Cerebellum (tissue), 4 donors: ENCODE measurements at places on chromosomes 2 and 18.

DNA sequence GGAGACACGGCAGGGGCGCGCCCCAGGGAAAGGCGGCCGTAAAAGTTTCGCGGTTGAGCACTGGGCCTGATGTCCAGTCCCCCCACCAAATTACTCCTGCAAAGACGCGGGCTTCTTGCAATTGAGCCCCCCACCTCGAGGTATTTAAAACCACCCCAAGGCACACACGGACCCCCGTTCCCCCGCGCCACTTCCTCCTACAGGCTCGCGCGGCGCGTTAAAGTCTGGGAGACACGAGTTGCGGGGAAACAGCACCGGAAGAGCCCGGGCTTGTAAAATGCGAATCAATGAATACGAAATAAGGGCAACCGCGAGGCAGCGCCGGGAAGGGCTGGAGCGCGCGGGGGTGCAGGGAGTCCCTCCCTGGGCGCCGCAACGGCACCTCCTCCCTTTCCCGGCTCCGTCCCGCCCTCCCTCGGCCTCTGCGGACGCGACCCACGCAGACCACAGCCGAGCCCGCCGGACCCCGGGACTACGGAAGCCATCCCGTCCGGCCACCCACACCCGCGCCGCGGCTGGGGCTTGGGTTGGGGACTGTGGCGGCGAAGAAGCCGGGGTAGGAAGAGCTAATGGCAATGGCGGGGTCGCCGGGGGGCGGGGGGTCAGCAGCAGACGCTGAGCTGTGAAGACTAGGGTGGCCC is 918 bp upstream of the NETO1 start:
- DNase-seq: no peak

DNA sequence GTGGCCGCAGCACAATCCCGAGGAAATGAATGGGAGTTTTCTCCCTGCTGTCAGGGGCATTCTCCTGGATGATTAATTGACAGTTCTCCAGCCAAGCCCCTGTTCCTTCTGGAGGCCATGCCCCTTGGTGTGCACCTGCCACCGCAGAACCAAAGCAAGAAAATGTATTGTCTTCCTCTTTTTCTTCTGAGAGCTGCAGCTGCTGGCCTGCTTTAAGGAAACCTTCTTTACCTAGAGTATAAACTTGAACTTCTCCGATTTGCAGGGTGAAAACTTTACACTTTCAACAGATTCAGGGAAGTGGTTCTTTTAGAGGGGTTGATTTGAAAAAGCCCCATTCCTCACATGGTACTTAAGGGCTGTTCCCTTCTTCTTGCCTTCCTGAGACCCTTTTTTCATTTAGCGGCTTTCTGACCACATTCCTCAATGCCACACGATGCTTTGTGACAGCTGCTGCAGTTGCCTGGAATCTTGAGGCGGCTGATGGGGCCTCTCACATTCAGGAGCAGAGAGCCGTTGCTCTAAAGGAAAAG is 402.8 kb downstream of the TXNL1 start:
- no peak for DNase-seq

- peak; percentile 86 for DNase-seq
These were observed 2.5 kb downstream of the IGFBP5 start for GRCh38 chr2:216692636-216693413.

DNA sequence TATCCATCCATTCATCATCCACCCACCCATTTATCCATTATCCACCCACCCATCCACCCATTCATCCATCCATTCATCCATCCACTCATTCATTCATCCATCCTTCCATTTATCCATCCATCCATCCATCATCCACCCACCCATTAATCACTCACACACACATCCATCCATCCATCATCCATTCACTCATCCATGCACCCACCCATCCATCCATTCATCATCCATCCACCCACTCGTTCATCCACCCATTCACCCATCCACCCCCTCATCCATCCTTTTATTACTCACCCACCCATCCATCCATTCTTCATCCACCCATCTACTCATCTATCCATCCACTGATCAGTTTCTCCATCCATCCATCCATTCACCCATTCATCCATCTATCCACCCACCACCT is 8.1 kb upstream of the TPO start:
- DNase-seq: no peak

DNA sequence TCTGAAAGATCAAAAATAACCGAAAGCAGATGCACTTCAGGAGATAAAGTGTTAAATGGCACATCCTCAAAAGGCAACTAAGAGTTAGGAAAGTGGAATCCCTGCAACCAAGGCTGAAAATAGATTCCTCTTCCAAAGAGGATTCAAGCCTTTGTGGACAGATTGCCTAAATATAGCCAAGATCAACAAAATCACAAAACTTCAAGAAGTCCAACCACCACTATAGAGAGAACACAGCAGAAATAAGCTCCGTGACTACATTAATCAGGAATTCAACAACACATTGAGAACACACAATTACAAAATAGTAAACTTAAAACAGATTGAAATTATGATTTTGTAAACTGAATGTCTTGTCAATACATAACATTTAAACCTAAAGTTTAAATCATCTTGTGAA is 165.7 kb downstream of the LNPK start:
- no peak for DNase-seq

DNA sequence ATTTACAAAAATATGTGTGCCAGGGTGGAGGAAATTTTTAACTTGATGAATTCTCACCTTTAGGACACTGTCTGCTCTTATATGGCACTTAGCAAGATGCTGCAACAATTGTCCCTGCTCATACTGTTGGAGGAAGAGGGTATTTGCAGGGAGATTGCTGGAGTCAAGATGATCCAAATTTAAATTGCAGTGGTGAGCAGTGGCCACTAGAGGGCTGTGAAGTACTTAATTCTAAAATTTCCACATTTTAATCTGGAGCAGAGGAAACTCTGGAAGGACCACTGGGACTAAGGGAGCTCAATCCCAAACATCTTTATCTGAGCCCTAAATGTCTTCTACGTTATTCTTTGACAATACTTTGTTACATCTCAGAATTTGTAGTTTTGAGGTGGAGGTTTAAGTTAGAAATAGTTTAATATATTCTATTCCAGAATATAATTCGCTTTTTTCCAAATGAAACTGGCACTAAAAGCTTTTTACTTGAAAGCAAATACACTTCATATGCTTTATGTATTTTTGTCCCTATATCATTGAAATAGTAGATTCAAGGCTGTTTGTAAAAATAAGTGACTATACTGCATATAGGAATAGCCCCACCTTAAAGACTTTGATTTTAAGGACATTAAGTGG is 33.0 kb upstream of the PTH2R start:
- DNase-seq: peak; percentile 34

GRCh38 chr2:139891636-139892035 is 1111.4 kb upstream of the NXPH2 start:
- no peak for DNase-seq

- no peak for DNase-seq
These were observed 12.4 kb downstream of the MEX3C start for GRCh38 chr18:51185075-51185474.

DNA sequence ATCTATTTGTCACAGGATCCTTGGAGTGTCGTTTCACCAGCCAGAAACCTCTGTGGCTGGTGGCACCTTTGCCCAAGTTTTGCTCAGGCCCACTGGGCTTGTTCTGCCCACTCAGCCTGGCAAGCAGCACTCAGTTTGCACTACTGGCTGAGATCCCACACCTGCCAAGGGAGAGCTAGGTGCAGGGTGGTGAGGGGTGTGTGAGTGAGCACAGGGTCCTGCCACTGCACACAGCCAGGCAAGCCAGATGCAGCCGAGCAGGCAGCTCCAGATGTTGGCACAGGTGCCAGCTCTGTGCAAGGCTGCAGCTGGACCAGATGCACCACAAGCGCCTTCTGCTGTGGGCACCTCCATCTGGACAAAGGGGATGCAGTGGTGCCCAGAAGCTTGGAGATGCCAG is 281.7 kb upstream of the UBE2E3 start:
- no peak for DNase-seq

- no peak for DNase-seq
These were observed 41.2 kb downstream of the SLC9A4 start for GRCh38 chr2:102514061-102514785.

DNA sequence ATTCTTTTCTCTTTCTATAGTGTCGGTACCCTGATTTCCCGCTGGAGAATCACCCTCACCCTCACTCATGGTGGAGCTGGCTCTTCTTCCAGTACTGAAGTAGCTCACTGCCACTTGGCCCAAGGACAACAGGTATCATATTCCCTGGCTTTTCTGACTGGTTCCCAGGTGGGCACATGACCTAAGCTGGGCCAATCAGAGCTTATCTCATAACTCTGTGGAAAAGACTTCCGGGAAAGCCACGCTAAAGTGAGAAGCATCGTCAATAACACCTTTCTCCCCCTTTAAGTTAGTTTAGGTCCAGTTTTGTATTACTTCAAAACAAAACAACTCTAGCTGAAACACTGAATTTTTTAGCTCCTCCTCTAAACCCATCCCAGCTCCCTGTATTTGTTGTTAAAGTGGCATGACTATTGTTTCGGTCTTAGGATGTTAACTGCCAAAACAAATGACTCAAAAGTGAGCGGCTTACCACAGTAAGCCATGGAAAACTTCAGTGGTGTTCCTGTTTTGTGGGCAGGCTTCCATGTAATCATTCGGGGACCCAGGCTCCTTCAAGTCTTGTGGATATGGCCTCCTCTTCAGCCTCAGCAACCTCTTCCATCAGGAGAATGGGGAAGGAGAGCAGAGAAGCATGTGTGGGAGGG is 137.4 kb upstream of the DLX2 start:
- DNase-seq: no peak

DNA sequence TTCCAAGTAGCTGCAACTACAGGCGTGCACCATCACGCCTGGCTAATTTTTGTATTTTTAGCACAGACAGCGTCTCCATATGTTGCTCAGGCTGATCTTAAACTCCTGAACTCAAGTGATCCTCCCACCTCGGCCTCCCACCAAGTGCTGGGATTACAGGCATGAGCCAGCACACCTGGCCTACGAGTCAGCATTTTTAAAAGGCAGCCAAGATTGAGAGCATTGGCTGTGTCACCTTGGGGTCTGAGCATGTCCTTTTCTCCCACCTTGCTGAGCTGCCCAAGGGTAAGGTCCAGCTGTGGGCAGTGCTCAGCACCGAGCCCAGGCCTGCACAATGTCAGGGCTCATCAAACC is 142.8 kb upstream of the LMAN1 start:
- no peak for DNase-seq

DNA sequence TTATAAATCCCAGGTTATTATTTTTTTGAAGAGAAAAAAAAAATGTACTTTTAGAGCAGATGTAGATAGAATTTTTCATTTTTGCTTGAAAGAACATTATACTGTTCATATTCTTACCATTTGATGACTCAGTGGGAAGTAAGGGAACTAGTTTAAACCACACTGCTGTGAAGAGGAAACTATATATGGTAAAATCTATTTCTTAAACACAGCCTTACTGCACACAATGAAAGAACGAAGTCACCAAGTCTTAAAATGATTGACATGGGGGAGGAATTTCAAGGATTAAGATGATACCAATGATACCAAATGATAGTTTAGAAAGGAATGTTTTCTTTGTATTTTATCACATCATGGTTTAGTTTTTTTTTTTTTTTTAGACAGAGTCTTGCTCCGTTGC is 5.0 kb downstream of the ACTR2 start:
- no peak for DNase-seq

GRCh38 chr2:203559641-203560040 is 24.5 kb upstream of the RAPH1 start:
- DNase-seq: no peak

DNA sequence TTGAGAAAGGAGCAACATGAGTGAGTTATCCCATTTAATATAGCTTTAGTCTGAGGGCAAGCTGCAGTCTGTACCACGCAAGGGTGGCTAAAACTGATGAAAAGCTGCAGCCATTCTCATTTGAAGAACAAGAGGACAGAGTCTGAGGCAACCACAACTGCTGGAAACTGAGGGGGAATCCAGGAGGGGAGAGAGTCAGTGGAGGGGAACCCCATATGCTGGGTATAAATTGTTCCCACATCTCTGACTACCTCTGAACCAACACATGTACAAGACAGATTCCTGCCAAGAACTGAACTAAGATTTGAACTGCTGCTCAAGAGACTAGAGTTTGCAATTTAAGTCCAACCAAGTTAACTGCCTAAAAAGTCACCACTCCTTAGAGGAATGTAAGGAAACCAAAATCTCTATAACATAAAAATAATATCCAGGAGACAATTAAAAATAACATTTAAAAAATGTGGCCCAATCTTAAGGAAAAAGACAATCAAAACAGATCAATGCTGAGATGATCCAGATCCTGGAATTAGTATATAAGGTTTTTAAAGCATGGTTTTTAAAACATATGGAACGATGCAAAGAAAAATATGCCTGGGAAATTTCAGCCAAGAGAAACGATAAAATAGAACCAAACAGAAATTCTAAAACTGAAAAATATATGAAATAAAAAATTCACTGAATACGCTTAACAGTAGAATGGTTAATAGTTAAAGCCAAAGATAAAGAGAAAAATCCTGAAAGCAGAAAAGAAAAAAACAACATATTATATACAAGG is 11.2 kb downstream of the CWC22 start:
- no peak for DNase-seq

DNA sequence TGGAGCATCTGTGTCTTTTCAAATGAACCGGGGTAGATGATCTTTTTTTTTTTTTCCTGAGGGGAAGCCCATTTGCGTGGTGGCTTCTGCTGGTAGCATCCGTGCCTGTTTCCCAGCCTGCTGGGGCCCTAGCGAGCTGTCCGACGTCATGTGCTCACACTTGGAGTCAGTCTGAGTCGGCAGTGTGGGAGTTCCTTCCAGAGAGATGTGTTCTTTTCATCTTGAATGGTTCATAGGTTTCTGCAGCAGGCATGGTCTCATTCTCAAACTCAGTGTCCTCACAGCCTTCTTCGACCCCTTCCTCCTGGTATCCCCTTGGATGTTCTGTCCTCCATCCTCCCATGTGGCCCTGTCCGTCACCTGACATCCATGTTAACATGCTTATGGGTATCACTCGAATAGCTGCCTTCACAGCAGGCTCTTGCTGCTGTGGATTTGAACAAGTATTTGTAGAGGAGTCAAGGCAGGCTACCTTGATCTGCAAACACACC is 51.0 kb downstream of the LDLRAD4 start:
- no peak for DNase-seq

GRCh38 chr2:168645696-168646338 is 156.6 kb upstream of the NOSTRIN start:
- DNase-seq: no peak

DNA sequence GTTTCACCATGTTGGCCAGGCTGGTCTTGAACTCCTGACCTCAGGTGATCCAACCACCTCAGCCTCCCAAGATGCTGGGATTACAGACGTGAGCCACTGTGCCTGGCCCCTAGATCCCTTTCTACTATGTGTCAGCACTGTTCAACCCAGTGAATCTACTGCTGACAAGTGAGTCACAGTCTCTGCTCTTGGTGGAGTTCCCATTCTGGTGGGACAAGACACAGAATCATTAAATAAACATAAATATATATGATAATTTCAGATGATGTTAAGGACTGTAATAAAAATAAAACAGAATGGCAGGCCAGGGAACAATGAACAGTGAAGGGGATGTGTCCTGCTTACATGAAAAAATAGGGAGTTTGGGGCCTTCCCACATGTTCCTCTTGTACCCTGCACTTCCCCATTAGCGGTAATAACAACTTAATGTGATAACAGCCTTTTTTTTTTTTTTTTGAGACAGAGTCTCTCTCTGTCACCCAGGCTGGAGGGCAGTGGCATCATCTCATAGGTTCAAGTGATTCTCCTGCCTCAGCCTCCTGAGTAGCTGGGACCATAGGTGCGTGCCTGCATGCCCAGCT is 112.2 kb downstream of the CPO start:
- DNase-seq: no peak

DNA sequence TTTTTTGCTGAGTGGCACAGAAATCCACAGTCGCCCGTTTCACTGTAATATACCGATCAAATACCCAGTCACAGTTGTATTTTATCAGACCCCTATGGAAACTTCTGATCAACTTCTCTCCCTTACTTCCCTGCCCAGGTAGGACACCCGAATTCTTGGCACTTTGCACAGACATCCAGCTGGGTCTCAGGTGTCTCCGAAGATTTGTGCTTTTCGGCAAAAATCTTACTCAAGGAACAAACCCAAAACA is 596 bp downstream of the MREG start:
- DNase-seq: no peak
